ENCODE measurements at places on chromosomes 5 and 9.

GRCh38 chr5:136007271-136007670 lies 21.5 kb upstream of the TGFBI start:
- DNase-seq = no peak

DNA sequence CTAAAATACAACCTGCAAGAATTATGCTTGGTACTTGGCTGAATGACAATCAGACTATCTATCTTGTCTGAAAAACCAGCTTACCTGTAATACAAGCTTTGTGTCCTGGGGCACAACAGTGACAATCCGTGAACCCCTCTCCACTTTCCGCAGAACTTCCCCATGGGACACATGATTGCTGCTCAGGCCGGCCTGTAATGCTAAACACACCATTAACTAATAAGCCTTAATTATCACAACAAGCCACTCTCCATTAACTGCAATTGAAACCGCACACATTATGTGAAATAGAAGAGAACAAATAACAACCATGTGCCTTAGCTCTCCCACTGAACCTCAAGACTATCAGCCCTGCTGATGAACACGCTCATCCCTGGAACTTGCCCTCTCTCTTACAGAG lies 33.7 kb downstream of the ELP1 start:
- DNase-seq = no peak

- no peak for DNase-seq
Observed at GRCh38 chr5:6135977-6136376, 242.4 kb downstream of the MED10 start.

DNA sequence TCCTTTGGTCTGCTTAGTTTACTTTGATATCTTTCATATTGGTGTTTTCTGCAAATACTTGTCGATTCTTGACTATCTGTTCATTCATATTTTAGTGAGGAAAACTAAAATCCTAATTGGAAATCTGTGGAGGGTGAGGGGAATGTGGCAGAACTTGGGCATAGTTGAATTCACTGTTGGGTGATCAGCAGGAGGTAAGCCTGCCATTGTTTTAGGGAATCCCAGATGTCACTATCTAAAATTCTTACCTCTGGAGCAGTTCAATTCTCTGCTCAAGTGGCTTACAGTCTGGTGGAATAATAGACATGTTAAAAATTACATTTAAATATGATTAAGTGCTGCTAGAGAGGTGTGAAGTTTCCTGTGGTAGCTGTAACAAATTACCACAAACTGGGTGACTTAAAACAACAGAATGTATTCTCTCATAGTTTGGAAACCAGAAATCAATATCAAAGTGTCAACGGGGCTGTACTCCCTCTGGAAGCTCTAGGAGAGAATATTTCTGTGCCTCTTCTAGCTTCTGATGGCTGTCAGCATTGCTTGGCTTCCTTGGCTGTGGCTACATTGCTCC lies 90.3 kb upstream of the GCNT4 start:
- no peak for DNase-seq

DNA sequence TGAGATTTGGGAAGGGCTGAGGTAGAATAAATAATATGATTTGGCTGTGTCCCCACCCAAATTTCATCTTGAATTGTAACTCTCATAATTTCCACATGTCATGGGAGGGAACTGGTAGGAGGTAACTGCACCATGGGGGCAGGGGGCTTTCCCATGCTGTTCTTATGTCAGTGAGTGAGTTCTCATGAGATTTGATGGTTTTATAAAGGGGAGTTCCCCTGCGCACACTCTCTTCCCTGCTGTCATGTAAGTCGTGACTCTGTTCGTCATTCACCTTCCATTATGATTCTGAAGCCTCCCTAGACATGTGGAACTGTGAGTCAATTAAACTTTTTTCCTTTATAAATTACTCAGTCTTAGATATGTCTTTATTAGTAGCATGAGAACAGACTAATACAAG lies 115.5 kb upstream of the STARD4 start:
- DNase-seq = no peak

- DNase-seq = no peak
Observed at GRCh38 chr5:157306692-157307471, 41.0 kb downstream of the CYFIP2 start.
